ENCODE measurements at places on chromosomes 4 and X. TPM values are rescaled to one million over a fixed set of nuclear protein-coding genes. Genes with fewer than 3 reads are reported as not detected.
A peak's percentile ranks its signal among the peaks of the same experiment; 100 is the strongest.

The DMRTC1 gene
- polyA plus RNA-seq: 0.66 TPM

The FAM114A1 gene
- 8.2 TPM for polyA plus RNA-seq

GRCh38 chr4:186095406-186095805 lies 9.1 kb upstream of the FAM149A start:
- no peak for DNase-seq

The IL2RG gene
- 1.3 TPM for polyA plus RNA-seq

GRCh38 chr4:159077702-159078495 lies 25.0 kb upstream of the RAPGEF2 start:
- DNase-seq: no peak

- no peak for DNase-seq
Observed at GRCh38 chrX:131704136-131704695, 160.3 kb downstream of the OR13H1 start.

DNA sequence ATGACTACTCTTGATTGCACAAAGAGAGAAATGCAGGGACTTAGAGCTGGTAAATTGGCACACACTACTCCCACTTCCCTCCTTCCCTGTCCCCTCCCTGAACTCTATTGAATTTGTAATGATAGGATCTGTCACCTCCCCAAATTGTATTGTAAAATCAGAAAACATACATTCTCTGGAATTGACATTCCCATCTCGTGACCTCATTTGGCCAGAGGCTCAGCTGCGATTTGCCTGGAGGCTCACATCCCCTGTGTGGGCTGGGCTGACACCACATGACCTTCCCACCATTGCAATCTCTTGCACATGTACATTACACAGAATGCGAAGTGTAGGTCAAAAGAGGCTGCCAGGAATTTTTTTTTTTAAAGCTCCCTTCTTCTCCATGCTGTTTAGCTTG lies 172.1 kb downstream of the MID1IP1 start:
- DNase-seq: no peak

GRCh38 chrX:112636288-112636687 lies 43.5 kb downstream of the LHFPL1 start:
- no peak for DNase-seq

DNA sequence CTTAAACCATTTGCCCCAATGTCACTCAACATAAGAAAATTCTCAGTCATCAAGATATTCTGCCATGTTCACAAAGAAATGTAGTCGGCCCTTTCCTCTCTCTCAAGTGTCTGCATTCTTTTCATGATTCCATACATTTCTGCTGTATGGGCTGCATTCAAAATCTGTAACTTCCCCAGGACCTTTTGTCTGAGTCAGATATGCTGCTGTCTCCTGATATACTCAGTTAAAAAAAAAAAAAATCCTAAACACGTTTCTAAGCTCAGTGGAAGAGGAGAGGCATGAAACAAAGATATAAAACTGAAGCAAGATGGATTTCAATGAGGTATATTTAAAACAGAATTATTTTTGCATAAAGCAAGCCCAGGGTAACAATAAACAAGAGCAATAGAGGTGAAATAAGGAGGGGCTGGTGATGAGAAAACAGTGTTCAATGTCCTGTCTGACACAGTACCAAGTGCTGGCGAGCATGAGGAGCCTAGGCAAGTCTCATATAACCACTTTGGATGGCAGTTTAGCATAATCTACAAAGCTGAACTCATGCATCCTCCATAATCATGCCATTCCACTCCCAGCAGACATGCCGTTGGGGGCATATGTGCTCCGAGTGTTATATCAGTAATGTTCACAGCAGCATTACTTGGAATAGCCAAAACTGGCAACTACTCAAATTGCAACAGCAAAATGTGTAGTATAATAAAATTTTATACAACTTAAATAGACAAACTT lies 76.7 kb downstream of the MANBA start:
- no peak for DNase-seq

The C4orf36 gene
- polyA plus RNA-seq: 0.65 TPM

The HSFX4 gene
- polyA plus RNA-seq: not detected

DNA sequence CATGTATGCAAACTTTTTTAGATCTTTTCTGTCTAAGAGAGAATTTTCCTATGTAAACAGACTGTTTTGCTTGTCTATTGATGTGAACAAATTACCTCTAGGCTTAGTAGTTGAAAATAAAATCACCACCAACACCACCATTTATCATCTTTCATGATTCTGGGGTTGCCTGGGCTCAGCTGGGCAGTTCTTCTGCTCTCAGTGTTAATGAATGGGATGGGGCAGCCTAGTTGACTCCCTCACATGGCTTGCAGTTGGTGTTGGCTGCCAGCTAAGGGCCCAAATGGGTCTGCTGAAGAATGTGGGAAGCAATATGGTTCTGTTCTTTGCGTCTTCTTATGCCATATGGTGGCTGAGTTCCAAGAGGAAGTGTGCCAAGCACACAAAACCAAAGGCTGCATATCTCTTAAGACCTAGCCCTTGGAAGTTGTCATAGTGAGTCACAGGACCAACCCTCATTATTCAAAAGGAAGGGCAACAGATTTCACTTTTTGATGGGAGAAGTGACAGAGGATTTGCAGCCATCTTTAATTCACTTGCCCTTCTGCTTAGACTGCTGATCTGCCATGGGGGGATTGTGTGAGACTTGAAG lies 17.9 kb downstream of the REELD1 start:
- DNase-seq: no peak

- peak; percentile 82 for DNase-seq
Observed at GRCh38 chrX:49172280-49172780, 632 bp downstream of the PLP2 start.

DNA sequence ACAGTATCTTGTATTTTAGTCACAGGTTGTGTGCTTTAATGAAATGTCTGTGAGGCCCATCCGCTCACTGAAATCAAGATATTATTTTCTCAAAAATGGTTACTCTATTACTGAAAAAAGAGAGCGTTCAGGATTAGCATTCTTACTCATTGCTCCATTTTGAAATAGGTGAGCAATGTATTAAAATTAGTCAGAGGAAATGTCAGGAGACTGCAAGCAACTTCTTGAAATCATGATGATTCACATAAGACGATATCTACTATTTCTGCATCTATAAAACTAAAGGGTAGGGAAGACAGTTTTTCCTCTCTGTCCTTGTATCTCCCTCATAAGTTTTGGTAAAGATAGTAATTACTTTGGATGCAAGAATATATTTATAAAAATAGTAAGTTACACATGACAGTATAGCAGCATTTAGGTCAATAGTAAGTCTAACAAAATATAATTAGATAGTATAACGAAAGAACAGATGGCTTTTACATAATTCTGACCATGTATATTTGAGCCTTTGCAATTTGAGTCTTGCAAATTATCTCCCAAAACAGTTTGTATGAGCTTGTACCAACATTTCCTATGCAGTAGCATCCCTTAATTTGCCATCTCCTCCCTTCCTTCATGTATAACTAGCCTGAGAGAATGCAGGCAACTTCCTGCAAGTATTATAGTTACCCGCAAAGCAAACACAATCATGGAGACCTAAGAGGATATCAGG lies 937.8 kb downstream of the PCDH7 start:
- DNase-seq: no peak

- DNase-seq: no peak
Observed at GRCh38 chr4:7829652-7830580, 109.7 kb downstream of the AFAP1 start.

The GPR50 gene
- not detected for polyA plus RNA-seq

The ATP1B4 gene
- polyA plus RNA-seq: not detected

DNA sequence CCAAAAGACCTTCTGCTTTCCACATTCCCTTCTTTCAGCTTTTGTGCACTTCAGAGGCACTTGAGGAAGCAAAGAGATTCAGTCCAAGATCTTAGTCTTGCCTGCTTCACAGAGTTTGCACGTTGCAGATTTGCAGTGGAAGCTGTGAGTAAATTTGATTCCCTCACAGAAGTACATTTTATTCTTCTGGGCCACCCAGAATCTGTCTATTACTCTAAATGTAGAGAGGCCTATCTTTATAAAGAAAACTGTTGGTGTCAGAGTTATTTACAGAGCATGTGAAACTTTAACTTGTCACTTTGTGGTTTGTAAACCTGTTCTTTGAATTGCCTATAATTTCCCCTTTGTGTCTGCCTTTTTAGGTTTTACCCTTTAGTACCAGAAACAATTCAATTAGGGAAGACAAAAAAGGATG lies 15.5 kb downstream of the SPRY1 start:
- no peak for DNase-seq

GRCh38 chr4:68070302-68070701 lies 59.4 kb downstream of the TMPRSS11F start:
- no peak for DNase-seq

DNA sequence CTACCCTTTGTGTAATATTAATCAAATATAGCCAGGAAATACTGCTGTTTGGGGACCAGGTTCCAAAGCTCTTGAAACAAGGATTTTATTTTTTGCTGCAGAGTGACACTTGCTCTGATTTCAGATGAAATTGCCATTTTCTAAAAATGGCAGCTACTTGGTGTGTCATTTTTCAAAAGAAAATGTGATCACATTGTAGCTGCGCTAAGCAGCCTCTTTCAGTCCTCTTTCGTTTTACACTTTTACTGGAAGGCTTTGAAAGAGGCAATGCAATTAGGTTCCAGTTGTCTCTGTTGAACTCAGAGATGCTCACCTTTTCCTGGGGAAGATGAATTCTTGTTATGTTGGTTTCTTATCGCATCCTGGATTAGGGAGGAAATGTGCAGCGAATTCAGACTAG lies 85.1 kb downstream of the CT47B1 start:
- DNase-seq: no peak

The NPNT gene
- 48.6 TPM for polyA plus RNA-seq

DNA sequence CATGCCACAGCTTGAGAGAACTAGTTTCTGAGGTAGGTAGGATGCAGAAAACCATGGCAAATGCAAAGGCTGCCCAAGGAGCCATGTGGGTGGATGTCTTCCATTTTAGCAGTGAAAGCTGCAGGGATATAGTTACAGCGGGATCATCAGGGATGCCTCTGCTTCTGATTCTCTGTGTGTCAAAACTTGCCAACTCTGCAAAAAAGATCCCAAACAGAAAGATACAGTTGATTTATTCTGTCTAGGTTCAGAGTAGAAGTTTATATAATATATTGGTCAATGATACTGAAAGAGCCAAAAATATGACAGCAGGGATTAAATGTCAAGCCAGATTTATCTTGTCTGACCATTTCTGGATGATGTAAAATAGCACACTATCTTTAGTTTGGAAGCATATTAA lies 42.4 kb upstream of the SFRP2 start:
- no peak for DNase-seq

GRCh38 chr4:48967101-48967500 lies 19.0 kb upstream of the CWH43 start:
- DNase-seq: no peak

The DSPP gene
- polyA plus RNA-seq: not detected

DNA sequence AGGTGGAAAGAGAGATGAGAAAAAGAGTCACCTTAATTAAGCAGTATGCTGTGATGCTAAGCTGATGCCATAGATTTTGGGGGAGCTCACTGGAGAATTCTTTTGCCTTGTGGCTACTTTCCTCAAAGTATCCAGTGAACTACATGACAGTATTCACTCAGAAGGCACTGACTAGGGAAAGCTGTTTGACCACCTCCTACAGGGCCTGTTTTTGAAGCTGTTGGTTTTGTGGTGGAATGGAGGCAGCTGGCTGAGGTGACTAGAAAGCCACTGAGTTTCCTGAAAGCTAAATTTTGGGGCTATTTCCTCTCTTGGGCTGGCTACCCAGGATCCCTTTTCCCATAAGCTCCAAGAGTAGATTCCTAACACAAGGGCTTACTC lies 124.8 kb upstream of the EOLA2 start:
- DNase-seq: no peak

The TEX13A gene
- not detected for polyA plus RNA-seq

- no peak for DNase-seq
Observed at GRCh38 chr4:21790438-21791029, 158.0 kb downstream of the KCNIP4 start.

DNA sequence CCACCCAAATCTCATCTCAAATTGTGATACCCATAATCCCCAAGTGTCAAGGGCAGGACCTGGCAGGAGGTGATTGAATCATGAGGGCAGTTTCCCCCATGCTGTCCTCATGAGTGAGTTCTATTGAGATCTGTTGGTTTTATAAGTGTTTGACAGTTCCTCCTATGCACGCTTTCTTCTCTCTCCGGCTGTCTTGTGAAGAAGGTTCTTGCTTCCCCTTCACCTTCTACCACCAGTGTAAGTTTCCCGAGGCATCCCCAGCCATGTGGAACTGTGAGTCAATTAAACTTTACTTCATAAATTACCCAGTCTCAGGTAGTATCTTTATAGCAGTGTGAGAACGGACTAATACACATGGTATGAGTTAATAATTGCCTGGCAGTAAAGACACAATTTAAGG lies 581.7 kb upstream of the AMOT start:
- no peak for DNase-seq

DNA sequence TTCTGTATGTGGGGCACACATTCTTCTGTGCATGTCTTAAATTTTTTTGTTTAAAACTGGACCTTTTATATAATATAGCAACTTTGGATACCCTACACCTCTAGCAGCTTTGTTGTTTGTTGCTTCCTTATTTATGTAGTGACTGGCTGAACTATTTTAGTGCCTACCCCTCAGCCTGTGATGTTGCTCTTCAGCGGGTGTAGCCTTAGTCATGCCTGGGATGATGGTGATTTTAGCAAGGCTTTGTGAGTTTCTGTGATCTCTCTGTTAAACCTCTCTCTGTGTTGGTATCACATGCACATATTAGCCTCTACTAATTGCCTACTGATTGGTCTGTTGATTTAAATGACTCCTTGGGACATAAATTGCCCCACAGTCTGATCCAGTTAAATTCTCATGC lies 22.8 kb downstream of the USP9X start:
- DNase-seq: no peak

The CCDC160 gene
- 0.53 TPM for polyA plus RNA-seq

GRCh38 chr4:174523025-174523693 lies 871 bp upstream of the HPGD start:
- no peak for DNase-seq

- no peak for DNase-seq
Observed at GRCh38 chr4:80322716-80323115, 12.8 kb upstream of the CFAP299 start.

GRCh38 chr4:1768367-1769034 lies 24.6 kb upstream of the FGFR3 start:
- DNase-seq: no peak

DNA sequence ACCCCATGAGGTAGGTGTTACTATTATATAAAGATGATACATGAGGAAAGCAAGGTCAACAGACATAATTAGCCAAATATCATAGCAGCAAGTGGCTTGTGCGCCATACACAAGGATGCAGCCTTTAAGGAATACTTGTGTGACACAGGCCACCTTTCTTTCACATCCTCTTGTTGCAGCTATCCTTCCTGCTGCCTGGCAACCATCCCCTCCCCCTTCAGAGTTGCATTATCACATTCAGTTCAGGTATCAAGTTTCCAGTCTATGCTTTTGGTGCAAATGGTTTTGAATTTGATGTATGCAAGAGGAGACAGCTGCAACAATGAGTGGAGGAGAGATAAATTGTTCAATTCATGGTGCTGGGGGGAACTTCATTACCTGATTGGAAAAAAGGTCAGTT lies 6.4 kb downstream of the ZCCHC18 start:
- DNase-seq: no peak

GRCh38 chrX:52277666-52278065 lies 91.2 kb upstream of the XAGE2 start:
- DNase-seq: no peak
